ENCODE measurements at places on chromosomes 1 and 21.
A peak's percentile ranks its signal among the peaks of the same experiment; 100 is the strongest.

DNA sequence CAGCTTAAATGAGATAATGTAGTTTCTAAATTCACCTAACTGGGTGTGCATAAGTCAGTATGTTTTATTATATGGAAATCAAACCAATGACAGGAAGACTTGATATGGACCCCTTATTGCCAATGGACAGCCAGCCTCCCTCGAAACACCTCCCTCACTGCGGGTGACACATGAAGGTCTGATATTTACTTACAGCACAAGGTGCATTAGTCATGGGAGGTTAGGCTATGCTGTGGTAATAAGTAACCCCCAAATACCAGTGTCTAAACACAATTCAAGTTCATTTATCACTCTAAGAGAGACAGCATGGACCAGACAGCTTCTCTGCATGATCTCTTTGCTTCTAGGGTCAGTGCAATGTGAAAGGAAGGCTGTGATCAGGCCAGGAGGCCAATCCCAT is 126.0 kb upstream of the KCNJ6 start:
- DNase-seq: no peak

GRCh38 chr1:245317217-245317616 is 162.4 kb downstream of the KIF26B start:
- no peak for DNase-seq

- DNase-seq: no peak
Measured at GRCh38 chr1:201566529-201566823, 27.5 kb downstream of the NAV1 start.

DNA sequence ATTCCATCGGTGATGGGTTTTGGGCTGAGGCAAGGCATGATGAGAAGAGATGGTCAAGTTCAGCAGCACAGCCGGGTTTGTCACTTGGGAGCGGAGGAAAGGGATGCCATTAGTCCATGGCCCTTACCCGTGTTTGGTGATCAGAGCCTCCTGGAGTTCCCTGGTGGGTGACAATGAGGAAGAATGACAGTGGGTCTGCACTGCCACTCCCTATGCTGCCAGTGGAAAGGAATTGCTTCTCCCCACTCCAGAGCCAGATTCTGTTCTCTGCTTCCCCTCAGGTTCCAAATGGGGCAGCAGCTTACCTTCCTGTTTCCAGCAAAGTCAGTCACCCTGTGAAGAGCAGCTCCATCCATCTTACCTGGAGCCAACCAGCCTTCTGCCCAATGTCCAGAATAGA is 393.1 kb downstream of the PTPRU start:
- no peak for DNase-seq

DNA sequence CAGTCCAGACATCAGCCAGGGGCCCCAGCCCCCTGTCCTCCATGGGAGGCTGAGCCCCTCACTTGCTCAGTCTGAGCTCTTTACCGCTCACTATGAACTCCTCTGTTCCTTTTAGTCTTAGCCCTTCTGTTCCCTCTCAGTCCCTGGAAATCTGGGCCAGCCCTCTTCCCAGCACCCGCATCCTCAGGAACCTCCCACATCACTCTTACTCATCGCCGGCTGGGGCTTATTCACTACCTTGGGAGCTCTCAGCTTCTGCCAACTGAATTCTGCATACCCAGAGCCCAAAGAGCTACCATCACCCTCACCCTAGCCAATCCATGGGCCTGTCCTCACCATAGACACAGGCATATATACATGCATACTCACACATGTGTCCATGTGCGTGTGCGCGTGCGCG is 11.5 kb downstream of the KNCN start:
- no peak for DNase-seq

- no peak for DNase-seq
Measured at GRCh38 chr1:83617883-83618282, 381.0 kb downstream of the TTLL7 start.

GRCh38 chr1:168178638-168179437 is at the start of gene TIPRL:
Gene TIPRL, plus strand, starts transcription at chr1:168178962. Its CDS starts 116 bp downstream, at chr1:168179078.
- peak; percentile 94 for DNase-seq

DNA sequence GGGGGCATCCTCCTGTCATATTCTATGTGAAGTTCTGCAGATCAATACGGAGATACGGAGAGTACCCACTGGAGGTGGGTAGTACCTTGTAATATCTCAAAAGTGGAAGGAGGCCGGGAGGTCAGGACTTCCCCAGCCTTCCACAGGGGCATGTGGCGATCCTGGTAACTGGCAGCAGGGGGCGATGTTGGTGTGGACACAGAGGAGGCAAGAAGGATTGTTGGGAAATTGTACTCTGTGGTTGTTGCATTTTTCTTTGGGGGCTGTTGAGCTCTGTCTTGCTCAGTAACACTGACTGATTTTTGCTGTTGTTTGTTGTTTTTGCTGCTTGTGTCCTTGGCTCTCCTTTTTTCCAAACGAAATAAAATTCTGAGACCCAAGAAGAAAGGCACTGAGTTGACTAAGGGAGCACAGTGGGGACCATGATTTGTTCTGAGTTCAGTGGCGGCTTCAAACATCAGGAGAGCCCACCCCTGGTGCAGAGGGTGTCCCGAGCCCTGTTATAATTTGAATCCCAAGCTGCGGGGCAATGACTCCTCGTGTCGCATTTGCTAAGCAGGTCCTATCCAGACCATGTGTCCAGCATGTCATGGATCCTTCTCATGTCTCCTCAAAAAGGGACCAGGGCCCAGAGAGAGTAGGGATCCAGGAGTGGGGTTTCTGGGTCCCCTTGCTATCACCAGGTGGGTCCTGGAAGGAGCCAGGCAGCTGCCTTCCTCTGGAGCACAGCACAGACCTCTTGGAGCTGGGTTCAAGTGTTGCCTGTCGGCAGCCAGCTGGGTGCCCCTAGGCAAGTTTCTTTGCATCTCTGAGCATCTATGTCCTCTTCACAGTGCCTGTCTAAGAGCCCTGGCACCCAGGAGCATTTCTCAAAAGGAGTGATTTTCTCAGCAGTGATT is 22.8 kb downstream of the LHX4 start:
- no peak for DNase-seq

DNA sequence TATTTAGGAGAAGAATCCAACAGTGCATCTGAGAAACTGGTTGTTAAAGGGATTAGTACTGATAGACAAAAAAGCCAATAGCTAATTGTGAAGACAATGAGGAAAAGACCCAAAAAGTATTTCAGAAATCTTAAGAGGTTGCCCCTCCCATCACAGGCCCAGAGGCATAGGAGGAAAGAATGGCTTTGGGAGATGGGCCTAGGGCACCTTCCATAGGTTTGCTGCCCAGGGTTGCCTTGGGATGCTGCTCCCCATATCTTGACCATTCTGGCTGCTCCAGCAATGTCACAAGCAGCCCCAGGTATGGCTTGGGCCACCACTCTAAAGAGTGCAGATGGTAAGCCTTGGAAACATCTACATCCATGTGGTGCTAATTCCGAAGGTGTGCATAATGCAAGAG is 68.7 kb upstream of the CD5L start:
- no peak for DNase-seq

All from AG04449 (cell line).